ENCODE measurements at places on chromosomes 3 and 15. TPM values are rescaled to one million over a fixed set of nuclear protein-coding genes. Genes with fewer than 3 reads are reported as not detected.

DNA sequence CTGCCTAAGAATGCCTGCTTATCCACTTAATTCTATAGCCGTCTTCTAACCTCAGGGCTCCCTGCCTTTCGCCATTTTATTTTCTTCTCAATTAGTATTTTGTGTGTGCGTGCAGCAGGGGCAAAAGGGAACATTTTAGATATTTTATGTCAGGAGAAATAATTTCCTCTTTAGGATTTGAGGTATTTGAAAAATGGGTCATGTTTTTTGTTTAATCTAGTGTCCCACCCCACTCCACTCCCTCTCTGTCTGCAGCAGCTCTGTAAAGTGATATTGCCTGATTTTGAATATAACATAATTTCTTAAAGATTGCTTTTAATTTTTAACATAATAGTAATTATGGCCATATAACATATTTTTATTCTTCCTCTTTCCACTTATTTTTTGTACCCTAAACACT, 593.2 kb upstream of the DPPA4 start:
- no peaks in the 10 kb centered on the region for H3K4me1 ChIP-seq
- H3K4me3 ChIP-seq = no peak overlapping the region
- no peak for DNase-seq

- H3K27ac ChIP-seq = peak overlapping the region; percentile 93
- no peak for DNase-seq
- peaks cover 53% of the 10 kb centered on the region for H3K4me1 ChIP-seq
Observed at GRCh38 chr3:43496740-43497375, 125.0 kb downstream of the ANO10 start.

DNA sequence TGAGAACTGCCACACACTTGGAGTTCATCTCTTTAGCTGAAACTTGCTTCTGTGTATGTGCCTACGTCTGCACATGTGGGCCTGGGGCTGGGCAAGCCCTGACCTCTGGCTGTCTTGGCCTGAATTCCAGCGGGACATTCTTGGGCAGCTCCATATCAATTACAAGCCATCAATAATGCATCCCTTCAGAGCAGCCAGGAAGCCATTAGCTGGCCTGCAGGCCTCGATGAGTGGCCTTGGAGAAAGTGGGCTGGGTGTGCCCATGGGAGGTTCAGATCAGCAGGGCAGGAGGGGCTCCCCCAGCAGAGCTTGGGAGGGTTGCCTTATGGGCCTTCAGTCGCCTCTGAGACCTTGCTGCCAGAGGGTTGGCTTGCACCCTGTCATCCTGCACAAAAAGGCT, 124.1 kb downstream of the ETFA start:
- peaks cover 23% of the 10 kb centered on the region for H3K4me1 ChIP-seq
- H3K4me3 ChIP-seq = no peak overlapping the region
- H3K36me3 ChIP-seq = no peaks in the 10 kb centered on the region
- H3K27me3 ChIP-seq = peaks cover 5% of the 10 kb centered on the region
- DNase-seq = no peak

DNA sequence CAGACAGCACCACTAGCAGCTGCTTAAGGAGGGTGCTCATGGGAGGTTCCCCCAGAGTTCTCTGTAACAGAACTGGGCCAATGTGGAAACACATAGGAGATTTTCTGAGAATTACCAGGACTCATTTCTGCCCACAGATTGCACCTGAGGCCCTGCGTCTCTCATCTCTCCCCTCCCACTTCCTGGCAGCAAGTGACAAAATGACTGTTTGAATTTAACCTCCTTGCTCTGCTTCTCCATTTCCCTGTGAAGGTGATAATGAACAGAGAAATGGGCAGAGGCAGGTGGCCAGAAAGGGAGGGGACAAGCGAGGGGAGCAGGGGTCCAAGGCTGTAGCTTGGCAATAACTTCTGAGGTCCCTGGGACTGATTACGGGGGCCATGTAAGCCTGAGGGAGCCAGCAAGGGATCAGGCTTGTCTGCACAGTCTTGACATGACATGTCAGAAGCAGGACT, 8.0 kb downstream of the EPHB1 start:
- H3K27me3 ChIP-seq = peaks cover 1% of the 10 kb centered on the region
- no peaks in the 10 kb centered on the region for H3K36me3 ChIP-seq
- DNase-seq = no peak
- H3K27ac ChIP-seq = no peak overlapping the region
- no peak overlapping the region for H3K4me3 ChIP-seq

Gene CACNA1D
- total RNA-seq = 208 TPM
